RWPE2 (cell line): ENCODE measurements at places on chromosomes 4 and X.

GRCh38 chr4:3476341-3476747 lies 13.2 kb downstream of the DOK7 start:
- DNase-seq, result no peak

DNA sequence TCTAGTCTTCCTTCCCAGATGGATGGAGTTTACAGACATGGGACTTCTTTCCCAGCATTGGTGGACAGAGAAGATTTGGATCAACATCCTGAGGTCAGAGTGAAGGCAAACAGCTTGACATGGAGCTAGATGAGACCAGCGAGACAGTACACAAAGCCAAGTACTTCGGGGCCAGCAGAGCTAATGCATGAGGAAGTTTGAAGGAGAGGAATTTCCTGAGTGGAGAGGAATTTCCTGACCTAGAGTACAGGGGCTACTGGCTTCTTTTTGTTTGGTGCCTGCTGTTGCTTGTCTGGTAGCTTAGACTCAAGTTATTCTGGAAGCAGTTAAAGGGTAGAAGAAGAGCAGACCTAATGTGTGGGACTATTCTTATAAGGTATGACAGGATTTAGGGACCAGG lies 69.1 kb upstream of the EOLA2 start:
- DNase-seq, result no peak

- DNase-seq, result peak; percentile 60
Measured at GRCh38 chr4:2071252-2071911, 12.3 kb downstream of the NAT8L start.

GRCh38 chr4:109942292-109942926 lies 29.7 kb downstream of the EGF start:
- no peak for DNase-seq

DNA sequence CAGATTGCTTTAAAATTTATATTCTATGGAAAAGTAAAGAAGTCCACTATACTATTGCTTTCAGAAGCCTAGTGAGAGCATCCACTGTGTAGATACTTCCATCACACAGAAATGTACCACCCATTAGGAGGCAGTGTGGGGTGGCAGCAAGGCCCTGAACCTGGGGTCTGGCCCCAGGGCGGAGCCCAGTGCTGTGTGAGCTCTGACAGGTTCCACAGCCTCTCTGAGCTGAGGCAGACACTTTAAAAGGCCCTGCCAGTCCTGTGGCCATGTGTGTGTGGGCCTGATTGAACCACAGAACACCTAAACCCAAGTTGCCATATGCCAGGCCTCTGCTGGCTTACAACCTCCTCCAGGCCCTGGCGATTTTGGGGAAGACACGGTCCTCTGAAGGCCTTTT lies 49.2 kb downstream of the PHKA2 start:
- no peak for DNase-seq

- no peak for DNase-seq
Measured at GRCh38 chr4:39937683-39938268, 39.9 kb downstream of the PDS5A start.

GRCh38 chr4:89379511-89380044 lies 72.0 kb upstream of the GPRIN3 start:
- no peak for DNase-seq

DNA sequence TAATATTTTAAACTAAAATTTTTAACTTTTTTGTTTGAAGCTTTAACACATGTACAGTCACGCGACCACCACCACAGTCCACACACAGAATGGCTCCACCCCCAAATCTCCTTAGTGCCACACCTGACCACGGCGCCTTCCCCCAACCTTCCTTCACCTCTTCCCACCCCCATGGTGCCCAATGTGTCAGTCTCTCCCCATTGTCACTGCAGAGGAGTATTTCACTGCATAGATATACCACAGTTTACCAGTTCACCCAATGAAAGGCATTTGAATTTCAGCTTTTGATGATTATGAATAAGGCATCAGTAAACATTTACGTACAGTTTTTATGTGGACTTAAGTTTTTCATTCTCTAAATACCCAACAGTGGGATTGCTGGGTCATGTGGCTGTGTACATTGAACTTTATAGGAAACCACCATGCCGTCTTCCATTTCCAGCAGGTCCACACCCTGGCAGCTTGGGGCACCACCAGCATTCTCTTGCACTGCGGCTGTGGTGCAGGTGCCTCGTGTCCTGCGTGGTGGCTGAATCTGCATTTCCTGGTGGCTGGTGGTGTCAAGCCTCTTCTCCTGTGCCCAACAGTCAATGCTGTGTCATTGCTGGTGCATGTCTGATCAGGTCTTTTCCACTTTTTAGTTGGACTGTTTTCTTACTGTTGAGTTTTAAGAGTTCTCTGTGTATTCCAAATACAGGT lies 49.0 kb downstream of the CPLX1 start:
- DNase-seq, result no peak

- DNase-seq, result no peak
Measured at GRCh38 chr4:85114526-85114925, 148.0 kb upstream of the WDFY3 start.

GRCh38 chr4:37389967-37390580 lies 145.5 kb downstream of the NWD2 start:
- no peak for DNase-seq

- DNase-seq, result no peak
Measured at GRCh38 chrX:97682991-97683840, 799.5 kb downstream of the RPA4 start.

DNA sequence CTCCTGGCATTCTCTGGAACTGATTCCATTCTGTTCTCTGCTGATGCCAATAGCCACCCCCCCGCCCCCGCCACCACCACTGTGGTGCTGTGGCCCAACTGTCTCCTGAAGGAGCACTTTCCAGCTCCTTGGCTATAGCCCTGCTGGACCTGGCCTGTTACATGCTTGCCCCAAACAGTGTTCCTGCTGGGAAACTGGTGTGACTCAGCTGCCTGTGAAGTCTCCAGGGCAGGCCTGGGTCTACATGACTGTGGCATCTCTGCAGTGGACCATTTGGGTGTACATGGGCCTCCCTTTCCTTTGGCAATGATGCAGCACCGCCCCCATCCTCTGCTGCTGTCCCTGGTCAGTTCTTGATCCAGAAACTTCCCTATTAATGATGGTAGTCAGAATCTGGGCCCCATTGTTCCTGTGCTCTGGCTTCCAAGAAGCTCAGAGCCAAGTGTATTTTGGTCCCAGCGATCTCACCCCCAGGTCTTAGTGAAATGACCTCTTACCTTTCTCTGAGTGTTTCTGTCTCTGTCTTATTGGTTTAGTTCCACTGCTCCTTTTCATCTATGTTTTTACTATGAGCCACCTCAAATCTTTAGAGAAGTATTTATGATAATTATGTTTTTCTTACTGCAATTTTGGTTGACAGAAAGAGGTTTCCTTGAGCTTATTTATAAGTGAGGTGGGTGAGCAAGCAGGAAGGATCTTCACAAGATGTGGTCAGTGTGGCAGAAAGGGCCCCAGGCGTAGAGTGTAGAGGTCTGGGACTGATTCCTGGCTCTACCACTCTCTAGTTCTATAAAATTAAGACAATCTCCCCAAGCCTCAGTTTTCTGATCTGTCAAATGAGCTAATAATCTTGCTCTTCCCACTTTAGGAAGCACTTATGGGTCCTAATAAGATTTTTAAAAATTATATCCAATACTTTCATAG lies 210.7 kb upstream of the EOLA2 start:
- no peak for DNase-seq
